Right kidney (tissue), 9 donors: ENCODE measurements at places on chromosomes 4 and X.

GRCh38 chr4:81173213-81173612 lies 41.8 kb downstream of the PRKG2 start:
- no peak for DNase-seq

DNA sequence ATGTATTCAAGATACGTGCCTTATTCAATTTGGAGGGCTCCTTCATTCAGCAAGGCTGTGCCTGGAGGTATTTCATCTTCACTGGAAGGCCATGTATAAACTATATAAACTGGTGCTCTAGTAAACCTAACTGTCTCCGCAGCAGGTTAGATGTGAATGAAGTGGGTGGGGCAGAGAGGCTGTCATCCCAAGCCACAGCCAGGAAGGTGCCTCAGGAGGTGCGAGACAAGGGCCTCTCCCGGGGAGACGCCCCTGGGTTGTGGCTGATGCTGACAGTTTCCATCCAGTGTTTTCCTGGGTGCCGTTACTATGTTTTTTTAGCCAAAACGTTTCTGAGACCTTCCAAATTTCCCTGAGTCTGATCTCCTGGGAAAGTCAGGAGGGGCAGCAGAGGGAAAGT lies 221.5 kb upstream of the RPL34 start:
- DNase-seq: no peak

DNA sequence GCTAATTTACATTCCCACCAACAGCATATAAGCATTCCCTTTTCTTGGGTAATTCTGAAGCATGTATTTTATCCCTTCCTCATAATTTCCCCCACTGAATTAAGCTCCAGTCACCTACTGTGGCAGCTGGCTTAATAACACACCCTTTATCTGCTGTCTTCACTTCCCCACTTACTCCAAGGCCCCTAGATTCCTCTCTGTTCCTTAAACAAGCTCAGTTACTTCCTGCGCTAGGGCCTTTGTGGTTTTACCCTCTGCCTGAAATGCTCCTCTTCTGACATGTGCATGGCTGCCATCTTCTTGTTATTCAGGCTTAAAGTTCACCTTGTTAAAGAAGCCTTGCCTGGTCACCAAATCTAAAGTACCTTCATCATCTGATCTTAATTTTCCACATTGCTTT lies 47.2 kb upstream of the RPS6KA3 start:
- DNase-seq: no peak

- no peak for DNase-seq
These were observed 11.7 kb downstream of the BBS12 start for GRCh38 chr4:122744229-122744628.

GRCh38 chrX:40105835-40106675 lies 8.3 kb upstream of the BCOR start:
- peak; percentile 71 for DNase-seq
